ENCODE measurements at places on chromosomes 7 and 10.

- DNase-seq = peak; percentile 9
Observed at GRCh38 chr10:70903262-70903921, 15.0 kb upstream of the PCBD1 start.

GRCh38 chr7:99004781-99005500 is 126.6 kb downstream of the TRRAP start:
- no peak for DNase-seq

GRCh38 chr7:41478187-41478586 is 224.7 kb downstream of the INHBA start:
- DNase-seq = no peak

DNA sequence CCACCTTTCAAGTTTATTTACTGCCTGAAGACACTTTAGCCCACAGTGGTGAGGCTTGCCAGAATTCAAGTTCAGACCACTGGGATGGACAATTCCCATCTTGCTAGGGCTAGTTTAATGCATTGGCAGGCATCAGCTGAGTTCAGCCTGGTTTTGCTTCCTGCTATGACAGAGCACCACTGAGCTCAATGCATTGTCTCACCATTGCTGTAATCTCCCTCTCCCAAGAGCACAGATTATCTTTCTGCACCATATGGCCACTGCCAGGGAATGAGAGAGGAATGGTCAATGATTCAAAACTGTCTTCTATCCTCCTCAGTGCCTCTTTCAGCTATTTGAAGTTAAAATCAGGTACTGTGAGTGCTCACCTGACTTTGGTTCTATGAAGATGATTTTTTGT is 160.8 kb downstream of the XPNPEP1 start:
- no peak for DNase-seq

DNA sequence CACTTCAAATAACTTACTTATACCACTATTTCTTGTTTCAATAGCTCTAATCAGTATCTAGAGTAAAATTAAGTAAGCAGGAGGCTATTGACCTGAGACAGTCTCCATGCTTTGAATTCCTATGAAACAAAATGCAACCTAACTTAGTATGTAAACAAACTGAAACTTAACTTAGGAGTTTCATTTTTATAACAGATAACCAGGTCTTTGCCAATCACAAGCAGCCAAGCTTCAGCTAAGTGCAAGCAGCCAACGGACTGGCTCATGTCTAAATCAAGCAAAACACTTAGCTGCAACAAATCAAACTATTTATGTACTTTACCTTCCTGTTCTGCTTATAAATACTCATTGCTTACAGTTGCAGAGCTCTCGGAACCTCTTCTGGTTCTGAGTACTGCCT is 4.4 kb upstream of the GSTK1 start:
- no peak for DNase-seq

- no peak for DNase-seq
Observed at GRCh38 chr7:158469396-158470051, 118.1 kb downstream of the PTPRN2 start.

DNA sequence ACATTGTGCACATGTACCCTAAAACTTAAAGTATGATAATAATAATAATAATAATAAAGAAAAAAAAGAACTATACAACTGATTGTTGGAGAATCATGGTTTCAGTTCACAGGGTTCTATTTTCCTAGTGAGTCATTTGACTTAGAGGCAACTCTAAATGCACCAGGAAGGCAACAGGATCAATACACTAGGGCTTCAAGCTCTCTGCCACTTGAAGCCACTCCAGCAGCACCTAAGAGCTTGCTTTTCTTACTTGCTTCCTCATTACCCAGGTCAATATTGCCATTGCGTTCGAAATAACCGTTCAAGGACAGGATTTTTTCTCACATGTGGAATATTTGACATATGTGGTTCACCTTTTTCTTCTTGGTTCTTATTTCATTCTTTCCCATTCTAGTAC is 189.7 kb downstream of the GRM3 start:
- DNase-seq = no peak

DNA sequence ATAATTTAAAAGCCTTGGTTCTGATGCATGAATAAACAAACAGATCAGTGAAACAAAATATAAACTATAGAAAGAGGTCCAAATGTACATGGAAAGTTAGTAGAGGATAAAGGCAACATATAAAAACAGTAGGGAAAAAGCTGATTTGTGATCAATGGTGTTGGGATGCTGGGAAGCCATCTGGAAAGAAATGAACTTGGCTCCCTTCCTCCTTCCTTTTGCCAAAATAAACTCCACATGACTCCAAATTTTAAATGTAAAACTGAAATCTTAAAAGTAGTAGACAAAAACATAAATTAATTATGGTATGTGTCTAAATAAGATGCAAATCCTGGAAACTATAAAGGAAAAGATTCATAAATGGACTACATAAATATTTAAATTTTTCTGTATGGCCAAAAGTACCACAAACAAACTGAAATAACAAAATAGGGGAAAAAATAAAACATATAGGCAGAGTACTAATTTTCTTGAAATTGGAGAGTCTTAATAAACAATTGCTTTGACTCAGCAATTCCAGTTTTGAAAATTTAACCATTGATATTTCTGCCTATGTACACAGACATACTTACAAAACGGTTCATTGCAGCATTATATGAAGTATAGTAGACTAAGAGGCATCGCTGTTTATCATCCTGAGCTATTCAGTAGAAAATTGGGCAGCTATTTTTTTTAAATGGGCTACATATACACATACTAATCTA is 77.0 kb upstream of the TRIM24 start:
- no peak for DNase-seq

GRCh38 chr10:33869028-33869427 is 534.6 kb upstream of the NRP1 start:
- DNase-seq = no peak

DNA sequence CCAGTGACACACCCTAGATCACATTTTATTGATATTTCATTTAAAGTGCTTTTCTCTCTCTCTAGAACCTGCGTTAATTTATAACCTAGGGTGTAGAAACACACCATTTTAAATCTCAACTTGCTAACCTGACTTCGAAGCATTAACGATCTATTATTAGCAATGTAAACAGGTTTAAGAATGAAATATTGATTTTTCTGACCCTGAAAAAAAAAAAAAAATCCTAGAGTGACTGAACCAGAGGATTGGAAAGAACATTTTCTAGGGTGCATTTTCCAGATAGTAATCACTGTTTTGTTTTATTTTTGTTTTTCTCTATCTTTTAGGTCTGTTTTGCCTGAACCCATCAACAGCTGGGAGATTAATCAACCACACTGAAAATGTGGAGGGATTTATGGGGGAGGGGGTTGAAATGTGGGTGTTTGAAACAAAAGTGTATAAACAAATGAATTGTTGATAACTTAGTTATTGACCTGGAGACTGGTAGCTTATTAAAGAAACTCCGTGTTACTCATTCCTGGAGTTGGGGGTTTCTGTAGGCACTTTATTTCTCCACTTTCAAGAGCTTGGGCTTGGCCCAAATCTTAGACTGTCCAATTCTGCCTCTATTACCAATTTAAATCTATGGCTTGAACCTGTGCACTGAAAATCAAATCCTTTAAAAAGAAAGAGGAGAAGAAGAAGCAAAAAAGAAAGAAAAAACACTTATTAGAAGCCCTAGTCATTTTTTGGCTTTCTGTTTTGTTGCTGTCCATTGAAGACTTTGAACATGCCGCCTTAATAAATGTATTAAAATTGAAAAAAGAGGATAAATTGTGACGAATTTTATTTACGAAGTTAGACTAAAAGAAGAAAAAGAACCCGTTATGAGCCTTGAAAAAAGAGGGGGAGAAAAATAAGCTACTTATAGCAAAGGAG is 2.8 kb downstream of the HOXA2 start:
- DNase-seq = no peak

- no peak for DNase-seq
Observed at GRCh38 chr7:16526742-16527540, at the start of gene LRRC72. Gene LRRC72, plus strand, starts transcription at chr7:16526825. Its CDS starts 128 bp downstream, at chr7:16526953.

DNA sequence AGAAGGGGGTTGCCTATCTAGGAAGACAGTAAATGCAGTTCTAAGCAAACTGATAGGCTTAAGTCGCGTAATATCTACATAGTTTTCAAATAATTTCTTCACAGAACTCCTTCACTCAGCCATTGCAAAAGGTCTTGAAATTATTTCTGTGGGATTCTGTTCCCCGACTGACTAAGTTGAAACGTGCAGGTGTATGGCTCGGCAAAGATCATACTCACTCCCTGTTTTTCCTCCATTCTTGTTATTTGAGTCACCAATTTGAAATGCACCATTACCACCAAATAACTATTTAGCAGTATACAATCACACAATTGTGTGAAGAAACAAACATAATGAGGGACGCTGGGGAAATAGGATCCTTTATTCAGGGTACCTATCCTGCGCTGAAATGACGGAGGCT is 771.1 kb downstream of the GATA3 start:
- no peak for DNase-seq

- DNase-seq = no peak
Observed at GRCh38 chr10:70782746-70783680, 2.2 kb downstream of the TBATA start.

- DNase-seq = no peak
Observed at GRCh38 chr7:157431951-157432540, 95.2 kb downstream of the DNAJB6 start.

DNA sequence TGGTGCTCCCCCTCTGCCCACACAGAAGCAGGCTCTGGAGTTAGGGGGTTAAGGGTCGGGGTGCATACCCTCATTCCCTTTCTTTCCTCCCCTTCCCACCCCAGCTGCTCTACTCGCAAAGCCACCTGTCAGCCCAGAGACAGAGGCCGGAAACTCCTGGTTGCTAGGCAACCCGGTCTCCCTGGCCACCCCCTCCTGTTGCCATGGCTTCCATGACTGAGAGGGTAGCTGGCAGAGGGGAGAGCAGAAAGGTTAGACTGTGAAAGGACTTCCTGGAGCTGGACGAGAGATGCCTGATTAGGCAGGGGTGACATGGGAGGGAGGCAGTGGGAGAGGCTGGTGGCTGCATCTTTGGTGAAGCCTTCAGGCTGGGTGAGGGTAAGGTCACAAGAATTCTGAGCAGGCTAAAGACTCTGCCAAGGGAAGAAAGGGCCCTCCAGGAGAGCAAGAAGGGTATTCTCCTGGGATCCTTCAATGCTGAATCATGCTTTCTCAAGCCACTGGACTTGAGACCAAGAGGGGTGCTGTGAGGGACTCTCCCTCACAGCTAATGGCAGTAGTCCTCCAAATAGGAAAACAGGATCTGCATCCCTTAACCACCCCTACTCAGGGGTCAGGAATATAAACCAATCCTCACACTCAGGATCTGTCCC is 5.4 kb downstream of the PSD start:
- peak; percentile 47 for DNase-seq

- DNase-seq = no peak
Observed at GRCh38 chr7:21914671-21915070, 31.0 kb downstream of the CDCA7L start.

GRCh38 chr10:97851341-97852001 is 1.8 kb downstream of the GOLGA7B start:
- DNase-seq = no peak

Data from RCC 7860 (cell line).